ENCODE measurements at places on chromosomes 1 and 21. TPM values are rescaled to one million over a fixed set of nuclear protein-coding genes. Genes with fewer than 3 reads are reported as not detected.

The OR10X1 gene
- not detected for polyA plus RNA-seq

The C1orf167 gene
- polyA plus RNA-seq, result 0.37 TPM

The ZSCAN20 gene
- polyA plus RNA-seq, result 0.92 TPM

The ADGRL2 gene
- polyA plus RNA-seq, result 25.4 TPM

The IGSF3 gene
- 0.44 TPM for polyA plus RNA-seq

The PADI2 gene
- 0.25 TPM for polyA plus RNA-seq

The NKAIN1 gene
- not detected for polyA plus RNA-seq

The FAM177B gene
- polyA plus RNA-seq, result 0.09 TPM

The PLA2G2E gene
- polyA plus RNA-seq, result not detected

The NUCKS1 gene
- 27.0 TPM for polyA plus RNA-seq

The AMY1A gene
- polyA plus RNA-seq, result not detected

The GUCA2B gene
- polyA plus RNA-seq, result 1.7 TPM

The EXTL1 gene
- polyA plus RNA-seq, result not detected

The DUSP23 gene
- polyA plus RNA-seq, result 192 TPM

The CYP4A11 gene
- polyA plus RNA-seq, result 582 TPM

The SLX9 gene
- polyA plus RNA-seq, result 16.6 TPM

The KIAA0040 gene
- 5.8 TPM for polyA plus RNA-seq

The LCE1C gene
- not detected for polyA plus RNA-seq

All from liver (tissue), 10 donors.